Non-pigmented ciliary epithelial cell (primary cell): ENCODE measurements at places on chromosomes 16 and 17.

- no peak for DNase-seq
These were observed 2.0 kb downstream of the YWHAE start for GRCh38 chr17:1398028-1398427.

DNA sequence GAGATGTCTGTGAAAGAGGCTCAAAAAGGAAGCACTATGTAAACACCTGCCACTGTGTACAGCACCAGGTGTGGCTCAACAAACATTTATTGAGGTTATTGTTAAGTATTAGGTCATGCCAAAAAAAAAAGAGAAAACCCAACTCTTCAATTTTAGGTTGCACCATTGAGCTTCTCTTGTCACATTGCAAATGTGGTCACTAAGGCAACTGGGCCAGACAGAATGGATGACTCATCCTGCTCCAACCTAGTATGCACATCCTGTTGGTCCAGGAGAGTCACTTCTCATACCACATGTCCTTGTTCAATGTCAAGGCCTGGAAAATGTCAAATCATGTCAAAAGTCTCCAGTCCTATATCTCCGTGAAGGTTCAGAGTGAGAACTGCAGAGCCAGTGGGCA lies 25.0 kb downstream of the HOXB1 start:
- DNase-seq, result no peak

- no peak for DNase-seq
These were observed 6.3 kb downstream of the NOL3 start for GRCh38 chr16:67176662-67177061.

- no peak for DNase-seq
These were observed 695.3 kb downstream of the WWOX start for GRCh38 chr16:78794581-78795250.

DNA sequence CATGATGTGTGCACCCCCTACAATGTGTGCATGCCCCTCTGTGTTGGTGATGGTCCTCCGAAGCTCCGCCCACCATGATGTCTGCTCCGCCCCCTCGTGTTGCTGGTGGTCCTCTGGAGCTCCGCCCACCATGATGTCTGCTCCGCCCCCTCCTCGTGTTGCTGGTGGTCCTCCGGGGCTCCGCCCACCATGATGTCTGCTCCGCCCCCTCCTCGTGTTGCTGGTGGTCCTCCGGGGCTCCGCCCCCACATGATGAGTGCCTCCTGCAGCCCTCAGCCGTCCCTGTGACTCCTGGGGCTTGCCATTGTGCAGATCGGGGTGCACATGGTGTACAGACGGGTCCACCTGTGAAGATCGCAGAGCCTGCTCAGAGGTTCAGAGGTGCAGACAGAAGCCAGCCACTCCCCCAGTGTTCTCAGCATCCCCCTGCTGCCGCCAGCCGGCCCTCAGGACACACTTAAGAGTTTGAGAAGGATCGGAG lies 129.1 kb upstream of the CHMP6 start:
- DNase-seq, result no peak

DNA sequence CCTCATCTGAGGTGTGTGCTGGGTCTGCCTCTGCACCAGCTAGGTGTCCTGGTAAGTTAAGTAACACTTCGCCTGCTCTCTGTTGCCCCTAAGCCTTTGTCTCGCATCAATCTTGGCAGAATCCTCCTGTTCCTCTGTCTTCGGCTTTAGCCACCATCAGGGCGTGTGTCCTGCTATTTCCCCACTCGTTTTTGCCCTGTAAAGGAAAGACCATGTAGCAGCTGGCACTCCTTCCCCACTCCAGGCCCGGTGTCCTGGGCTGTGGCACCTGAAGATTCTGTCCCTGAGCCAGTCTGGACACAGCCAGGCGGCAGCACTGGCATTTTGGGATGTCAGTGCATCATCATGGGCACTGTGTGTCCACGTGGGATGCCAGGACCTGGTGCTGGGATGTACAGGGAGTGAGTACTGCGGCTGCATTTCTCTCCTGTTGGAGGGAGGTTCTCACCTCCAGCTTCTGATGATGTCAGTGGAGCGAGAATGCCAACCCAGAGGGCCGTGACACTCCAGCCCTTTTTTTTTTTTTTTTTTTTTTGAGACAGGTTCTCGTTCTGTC lies 26.2 kb upstream of the FOXK2 start:
- DNase-seq, result no peak

- DNase-seq, result peak; percentile 54
These were observed 109.0 kb downstream of the SYCE1L start for GRCh38 chr16:77308163-77308561.

DNA sequence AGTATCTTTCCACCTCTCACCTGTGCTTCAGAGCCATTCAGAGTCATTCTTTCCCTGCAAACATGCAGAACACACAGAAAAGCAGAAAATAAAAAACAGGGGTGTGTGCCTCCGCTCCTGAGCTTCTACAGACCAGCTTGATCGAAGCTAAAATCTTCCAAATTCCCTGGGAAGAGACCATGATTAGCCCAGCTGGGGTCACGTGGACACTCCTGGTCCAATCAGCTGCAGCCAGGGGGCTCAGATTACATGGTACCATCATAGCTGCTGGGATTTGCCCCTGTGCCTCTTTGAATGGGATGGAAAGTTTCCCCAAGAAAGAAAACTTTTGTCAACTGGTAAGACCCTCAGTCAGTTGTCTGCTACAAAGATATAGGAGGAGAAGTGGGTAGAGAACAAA lies 159.9 kb downstream of the TMEM114 start:
- DNase-seq, result no peak

GRCh38 chr17:51533219-51533618 lies 272.9 kb downstream of the UTP18 start:
- DNase-seq, result no peak

GRCh38 chr17:82376042-82376730 lies 4.6 kb downstream of the UTS2R start:
- DNase-seq, result no peak

- no peak for DNase-seq
These were observed 15.2 kb downstream of the BCAR1 start for GRCh38 chr16:75236232-75236631.

- DNase-seq, result no peak
These were observed 183.9 kb upstream of the HSBP1 start for GRCh38 chr16:83623892-83624291.

- DNase-seq, result no peak
These were observed 44.8 kb downstream of the PARN start for GRCh38 chr16:14585287-14585686.

DNA sequence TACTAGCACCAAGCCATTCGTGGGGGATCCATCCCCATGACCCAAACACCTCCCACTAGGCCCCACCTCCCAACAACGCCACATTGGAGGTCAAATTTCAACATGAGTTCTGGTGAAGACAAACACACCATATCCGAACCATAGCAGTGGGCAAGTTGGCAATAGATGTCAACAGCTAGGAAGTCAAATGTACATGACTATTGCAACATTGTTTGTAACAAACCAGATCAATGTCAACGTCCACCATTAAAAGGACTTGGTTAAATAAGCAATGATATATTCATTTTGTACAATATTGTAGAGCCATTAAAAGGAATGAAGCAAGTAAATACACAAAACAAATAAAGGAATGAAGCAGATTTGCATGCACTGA lies 26.5 kb upstream of the CIITA start:
- no peak for DNase-seq

- peak; percentile 77 for DNase-seq
These were observed 4.1 kb downstream of the MGAT5B start for GRCh38 chr17:76872221-76872873.

DNA sequence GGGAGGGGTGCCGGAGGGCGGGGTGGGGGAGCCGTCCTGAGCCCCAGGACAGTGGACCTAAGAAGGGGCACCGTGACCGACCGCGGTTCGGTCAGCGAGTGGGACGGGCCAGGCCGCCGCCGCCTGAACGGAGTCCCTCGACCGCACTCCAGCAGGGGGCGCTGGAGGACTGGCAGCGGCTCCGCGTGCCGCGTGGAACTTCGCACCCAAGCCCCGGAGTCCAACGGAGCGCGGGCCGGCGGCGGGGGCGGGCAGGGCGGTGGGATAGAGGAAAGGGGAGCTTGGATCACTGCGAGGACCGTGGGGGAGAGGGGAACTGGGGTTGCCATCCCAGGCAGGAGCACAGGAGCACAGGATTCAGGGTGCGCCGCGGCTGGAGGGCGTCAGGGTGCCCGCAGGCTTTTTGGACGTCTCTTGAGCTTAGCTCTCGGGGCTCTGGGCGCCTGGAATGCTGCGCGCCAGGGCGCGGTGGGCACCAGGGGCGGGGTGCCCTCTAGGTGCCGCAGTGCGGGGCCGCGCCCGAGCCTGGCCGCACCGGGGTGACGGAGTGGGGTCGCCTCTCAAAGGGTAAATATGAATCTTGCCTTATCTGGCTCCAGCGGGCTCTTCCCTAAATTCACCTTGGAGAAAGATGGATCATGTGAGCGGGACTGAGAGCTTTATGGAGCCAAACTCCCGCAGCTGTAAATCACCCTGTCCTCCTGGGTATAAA lies 379 bp upstream of the OTOP2 start:
- DNase-seq, result no peak

DNA sequence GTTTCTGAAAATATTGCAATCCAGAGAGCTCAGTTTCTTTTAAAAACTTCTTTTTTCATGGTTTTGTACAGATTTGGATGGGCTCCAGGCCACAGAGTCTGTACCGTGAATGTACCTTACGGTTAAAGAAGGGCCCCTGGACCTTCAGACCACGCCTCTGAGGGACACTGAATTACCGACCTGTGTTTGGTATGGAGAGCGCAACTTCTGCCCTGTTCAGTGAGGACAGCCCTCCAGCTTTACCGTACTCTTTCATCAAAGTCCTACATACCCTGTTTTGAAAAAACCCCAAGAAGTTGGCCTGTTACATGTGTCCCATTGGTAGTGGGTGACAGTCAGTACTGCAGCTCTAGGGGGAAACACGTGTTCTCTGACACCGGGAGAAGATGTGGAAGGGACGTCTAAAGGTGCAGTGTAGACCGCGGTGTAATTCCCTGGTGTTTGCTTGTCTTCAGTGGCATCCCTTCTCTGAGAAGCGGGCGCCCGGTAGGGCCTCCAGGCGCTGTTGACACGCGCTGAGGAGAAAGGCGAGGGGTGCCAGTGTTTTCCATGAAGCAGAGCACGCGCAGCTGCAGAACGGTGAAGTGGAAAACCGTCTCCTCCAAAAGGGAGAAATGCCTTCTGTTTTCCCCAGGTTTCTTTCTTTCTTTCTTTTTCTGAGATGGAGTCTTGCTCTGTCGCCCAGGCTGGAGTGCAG lies 6.2 kb downstream of the PGS1 start:
- no peak for DNase-seq

DNA sequence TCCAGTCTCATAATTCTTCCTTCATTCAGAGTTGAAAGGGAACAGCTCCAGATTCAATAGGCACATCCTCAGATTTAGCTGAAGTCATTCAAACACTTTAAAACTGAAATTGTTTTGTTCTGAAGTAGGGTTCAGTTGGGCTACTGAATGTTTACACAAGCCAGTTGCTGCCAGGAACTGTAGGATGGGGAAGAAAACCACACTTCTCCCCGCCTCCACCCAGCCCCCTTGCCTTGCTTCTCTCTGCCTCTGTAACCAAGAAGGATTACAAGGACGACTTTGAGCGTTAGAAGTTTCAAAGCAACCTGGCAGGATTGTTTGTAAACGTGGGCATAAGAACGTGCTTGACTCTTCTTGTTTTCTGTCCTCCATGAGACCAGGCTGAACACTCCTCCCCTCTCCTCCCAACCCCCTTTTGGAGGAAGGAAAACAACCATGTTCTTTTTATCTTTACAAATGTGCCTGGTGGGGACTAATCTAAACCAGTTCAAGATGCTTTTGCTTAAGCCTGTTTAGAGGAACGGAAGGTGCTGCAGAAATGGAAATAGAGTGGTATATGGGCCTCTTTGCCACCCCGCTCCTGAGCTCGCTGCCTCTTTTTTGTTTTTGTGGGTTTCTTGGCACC lies 287.9 kb downstream of the FTO start:
- DNase-seq, result peak; percentile 32

- no peak for DNase-seq
These were observed 16.0 kb upstream of the JPH3 start for GRCh38 chr16:87586201-87586782.
